ENCODE measurements at places on chromosomes 16 and 17.

- DNase-seq, result no peak
Observed at GRCh38 chr17:44561237-44561623, 3.9 kb downstream of the FZD2 start.

DNA sequence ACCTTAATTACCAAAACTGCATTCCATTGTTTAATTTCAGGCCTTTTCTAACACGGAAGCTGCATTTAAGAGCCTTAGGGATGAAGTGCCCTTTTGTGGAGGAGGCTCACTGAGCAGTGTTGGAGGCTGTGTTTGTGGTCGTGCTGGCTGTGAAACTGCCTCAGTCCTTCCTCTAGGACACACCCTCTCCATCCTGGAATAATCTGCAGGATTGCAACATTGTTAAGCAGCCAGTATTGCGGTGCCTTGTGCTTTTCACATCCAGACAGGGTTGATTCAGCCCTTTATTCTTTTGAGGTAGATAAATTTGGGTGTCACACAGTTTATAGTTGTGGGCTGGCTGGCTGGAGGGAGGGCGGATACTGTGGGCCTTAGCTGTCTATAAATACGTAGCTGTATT is 141.6 kb downstream of the CDRT15L2 start:
- DNase-seq, result no peak

GRCh38 chr16:66914541-66914940 is 4.1 kb downstream of the CDH16 start:
- no peak for DNase-seq

- DNase-seq, result no peak
Observed at GRCh38 chr16:13108126-13108525, 206.7 kb downstream of the SHISA9 start.

- DNase-seq, result no peak
Observed at GRCh38 chr16:13376174-13376573, 474.8 kb downstream of the SHISA9 start.

GRCh38 chr16:85029408-85029784 is 1.8 kb downstream of the KIAA0513 start:
- DNase-seq, result no peak

- DNase-seq, result no peak
Observed at GRCh38 chr17:16920628-16921020, 51.3 kb downstream of the TNFRSF13B start.

- no peak for DNase-seq
Observed at GRCh38 chr17:78338486-78339259, 21.2 kb downstream of the SOCS3 start.

DNA sequence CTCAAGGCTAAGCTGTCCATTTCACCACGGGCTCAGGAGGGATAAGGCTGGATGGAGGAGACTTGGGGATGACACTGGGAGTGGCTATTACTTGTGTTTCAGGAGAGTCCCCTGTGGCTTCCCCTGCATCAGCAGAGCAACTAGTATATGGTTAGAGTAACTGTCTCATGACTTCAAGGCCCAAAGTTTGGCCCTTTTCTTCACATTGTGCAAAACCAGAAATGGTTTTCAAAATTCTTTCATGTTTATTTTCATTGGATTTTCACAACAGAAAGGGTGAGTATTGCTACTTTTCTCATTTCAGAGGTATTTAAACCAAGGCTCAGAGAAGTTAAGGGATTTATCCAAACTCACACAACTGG is 18.1 kb upstream of the TAC4 start:
- no peak for DNase-seq

GRCh38 chr17:31687505-31688126 is 171.4 kb downstream of the COPRS start:
- no peak for DNase-seq

- DNase-seq, result no peak
Observed at GRCh38 chr16:53112015-53112414, 57.2 kb downstream of the CHD9 start.

DNA sequence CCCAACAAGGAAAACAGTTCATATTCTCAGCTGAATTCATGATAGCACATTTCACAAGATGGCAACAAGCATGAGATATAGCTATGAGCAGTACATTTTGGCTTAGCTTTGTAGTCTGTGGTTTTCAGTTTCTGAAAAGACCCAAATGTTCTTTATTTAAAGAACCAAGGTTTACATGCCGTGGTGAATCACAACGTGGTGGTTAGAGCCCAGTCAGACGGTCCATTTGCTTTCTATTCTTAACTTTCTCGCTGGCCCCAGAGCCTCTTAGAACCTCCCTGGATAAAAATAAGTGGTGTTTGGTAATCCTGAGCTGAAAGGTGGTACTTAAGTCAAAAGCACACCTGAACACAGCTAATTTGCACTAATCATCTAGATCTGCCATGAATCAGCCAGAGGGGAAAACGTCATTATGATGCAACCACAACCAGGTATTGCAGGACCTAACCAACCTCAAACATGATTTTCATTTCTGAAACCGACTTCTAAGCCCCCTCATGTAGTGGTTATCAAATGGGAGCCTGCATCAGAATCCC is 18.6 kb upstream of the HAPSTR1 start:
- no peak for DNase-seq

- DNase-seq, result peak; percentile 18
Observed at GRCh38 chr17:75487351-75488070, 27.8 kb downstream of the CASKIN2 start.

- DNase-seq, result no peak
Observed at GRCh38 chr17:19378416-19379360, at the start of gene MAPK7. TSS of gene MAPK7 (plus strand) at chr17:19378498. CDS start at chr17:19378901, 403 bp downstream.

DNA sequence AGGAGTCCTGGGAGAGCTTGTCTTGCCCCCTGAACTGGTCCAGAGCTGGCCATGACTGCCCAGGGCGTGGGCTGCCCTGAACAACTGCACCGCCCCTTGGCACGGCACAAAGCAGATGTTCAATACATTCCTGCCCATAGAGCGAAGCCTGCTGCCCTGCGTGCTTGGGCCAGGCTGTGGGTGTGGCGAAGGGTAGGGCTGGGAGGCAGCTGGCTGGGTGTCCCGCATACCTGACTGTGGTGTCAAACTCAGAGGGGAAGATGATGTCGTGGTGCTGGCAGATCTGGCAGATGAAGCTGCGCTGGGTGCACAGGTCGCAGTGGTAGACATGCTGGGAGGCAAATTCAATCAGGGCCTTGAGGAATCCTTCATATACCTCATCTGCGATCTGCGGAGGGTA is 124.2 kb upstream of the SMURF2 start:
- DNase-seq, result no peak

- no peak for DNase-seq
Observed at GRCh38 chr17:11557727-11558452, 40.4 kb upstream of the DNAH9 start.

GRCh38 chr16:11507991-11508390 is 78.7 kb downstream of the LITAF start:
- DNase-seq, result no peak

DNA sequence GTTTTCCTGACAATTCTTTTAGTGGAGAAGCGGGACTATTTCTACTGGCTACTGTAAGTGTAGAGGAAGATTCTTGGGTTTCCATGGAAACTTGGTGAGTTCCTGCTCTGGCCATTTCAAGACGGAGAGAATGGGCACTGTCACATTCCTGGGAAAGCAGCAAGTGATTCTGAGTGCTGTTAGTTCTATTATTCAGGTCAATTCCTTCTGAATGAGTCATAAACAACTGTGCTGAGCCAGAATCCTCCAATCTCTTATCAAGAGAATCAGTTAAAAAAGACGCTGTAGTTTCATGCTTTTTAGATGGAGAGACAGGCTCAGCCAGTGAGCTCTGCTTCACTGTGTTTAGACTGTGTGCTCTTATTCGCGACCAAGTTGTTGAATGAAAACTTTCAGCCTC is 19.6 kb downstream of the AKAP10 start:
- DNase-seq, result no peak

Data from stimulated activated CD8-positive, alpha-beta memory T cell treated with anti-CD3 and anti-CD28 coated beads, Interleukin-7, amount 100 ng/mL, for 24 hours (primary cell).